CD4-positive, alpha-beta T cell treated with Interleukin-21 for 1 hour (primary cell): ENCODE measurements at places on chromosomes 11 and 22.

DNA sequence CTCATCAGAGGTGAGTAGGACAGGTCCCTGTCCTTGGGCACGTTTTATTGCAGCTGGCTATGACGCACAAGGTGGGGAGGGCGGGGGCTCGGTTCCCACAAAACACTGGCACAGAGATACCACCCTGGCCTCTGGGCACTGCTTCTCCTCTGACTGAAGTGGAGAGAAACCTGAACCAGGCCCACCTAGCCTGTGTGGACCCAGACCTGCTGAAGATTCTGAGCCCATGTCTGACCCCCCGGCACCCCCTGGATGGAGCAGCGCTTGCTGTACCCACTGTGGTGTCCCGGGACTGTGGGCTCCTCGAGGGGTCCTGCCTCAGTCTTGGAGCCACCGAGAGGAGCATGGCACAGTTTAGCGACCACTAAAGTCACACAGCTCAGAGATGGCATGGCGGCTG is 72.6 kb downstream of the PARVB start:
- DNase-seq = no peak

GRCh38 chr11:79739591-79739990 is 298.8 kb upstream of the TENM4 start:
- DNase-seq = no peak

- DNase-seq = no peak
These were observed 710.3 kb downstream of the KCNA4 start for GRCh38 chr11:29306527-29306926.

GRCh38 chr22:30906946-30907345 is 61.6 kb downstream of the MORC2 start:
- no peak for DNase-seq
